ENCODE measurements at places on chromosomes 4 and X. TPM values are rescaled to one million over a fixed set of nuclear protein-coding genes. Genes with fewer than 3 reads are reported as not detected.

GRCh38 chr4:169195032-169195431, 75.7 kb downstream of the SH3RF1 start:
- no peak for DNase-seq

DNA sequence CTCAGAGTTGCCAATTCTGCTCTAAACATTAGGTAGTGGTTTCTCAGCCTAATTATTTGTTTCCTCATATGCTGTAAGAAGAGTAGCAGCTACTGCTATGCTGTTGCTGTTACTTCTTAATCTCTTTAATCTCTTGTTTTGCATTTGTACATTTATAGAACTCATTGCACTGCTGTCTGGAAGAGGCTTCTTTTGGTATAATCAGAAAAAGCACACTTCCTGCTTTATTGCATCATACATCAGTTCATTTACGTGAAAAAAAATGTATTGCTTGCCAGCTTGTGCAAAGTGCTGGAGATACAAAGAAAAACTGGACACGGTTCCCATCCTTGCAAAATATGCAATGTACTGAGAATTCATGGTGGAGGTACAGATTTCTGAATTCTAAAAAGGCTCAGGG, 332.0 kb downstream of the GRXCR1 start:
- no peak for DNase-seq

DNA sequence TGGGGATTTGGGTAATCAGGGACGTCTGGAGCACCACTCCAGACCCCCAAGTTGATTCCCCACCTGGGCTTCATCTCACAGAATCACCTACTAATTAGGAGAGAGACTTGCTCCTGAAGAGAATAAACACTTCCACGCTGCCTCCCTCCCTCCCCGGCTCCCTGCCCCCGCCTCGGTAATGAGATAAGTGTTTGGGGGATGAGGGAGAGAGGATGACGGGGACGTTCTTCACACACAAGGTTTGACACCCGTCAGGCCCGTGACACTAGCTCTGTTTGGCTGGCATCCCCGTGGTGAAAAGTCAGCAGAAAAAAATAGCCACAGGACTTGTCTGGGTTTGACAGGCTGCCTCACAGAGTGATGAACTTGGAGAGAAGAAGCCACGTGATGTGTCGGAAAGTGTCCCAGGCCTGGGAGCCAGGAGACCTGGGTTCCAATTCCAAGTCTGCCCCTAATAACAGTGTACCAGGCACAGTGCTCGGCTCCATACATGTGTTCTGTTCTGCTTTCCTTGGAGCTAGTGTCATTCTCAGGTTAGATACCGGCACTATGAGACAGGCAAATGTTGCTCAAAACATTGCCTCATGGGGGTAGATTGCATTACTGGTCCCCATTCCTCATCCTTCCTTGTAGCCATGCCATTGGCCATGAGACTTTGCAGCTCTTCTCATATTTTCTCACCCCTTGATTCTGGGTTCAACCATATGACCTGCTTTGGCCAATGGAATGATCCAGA, 578.0 kb downstream of the BCOR start:
- no peak for DNase-seq

Gene AFM
- total RNA-seq: not detected

Gene CSAG1
- total RNA-seq: not detected

Gene ARHGEF38
- not detected for total RNA-seq

DNA sequence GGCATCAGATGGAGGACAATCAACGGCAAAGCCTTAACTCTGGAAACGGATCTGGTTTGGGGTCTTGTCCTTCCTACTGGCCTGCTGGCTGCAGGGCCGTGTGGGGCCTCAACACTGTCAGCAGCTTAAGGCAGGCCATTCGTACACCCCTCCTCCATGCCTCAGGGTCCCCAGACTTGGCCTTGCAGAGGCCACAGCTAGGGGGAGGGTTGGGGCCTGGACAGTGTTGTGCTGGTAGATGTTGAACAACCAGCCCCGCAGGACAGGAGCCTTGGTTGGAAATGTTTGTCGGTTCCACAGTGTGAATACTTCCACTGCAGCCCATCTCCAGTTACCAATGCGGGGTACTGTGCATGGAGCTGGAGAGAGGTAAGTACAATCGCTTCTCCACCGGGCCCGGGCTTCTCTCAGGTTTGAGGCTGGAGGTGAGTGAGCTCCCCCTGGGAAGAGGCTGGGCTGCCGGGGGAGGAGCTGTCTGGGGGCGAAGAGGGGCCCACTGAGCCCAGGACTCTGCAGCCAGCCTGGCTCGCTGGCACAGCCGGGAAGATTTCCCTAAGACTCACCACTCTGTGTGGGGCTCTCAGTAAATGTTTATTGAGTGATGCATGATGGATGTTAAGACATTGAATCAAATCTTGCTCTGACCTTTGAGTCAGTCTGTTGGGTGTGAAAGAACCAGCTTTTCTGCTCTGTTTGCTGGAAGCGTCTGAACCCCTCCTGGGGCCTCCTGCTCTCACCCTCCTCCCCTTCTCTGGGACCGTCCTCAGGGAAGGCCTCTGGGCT, 19.7 kb upstream of the GPR78 start:
- DNase-seq: peak; percentile 48

Gene ERVMER34-1
- total RNA-seq: not detected

GRCh38 chr4:26065833-26066232, 151.8 kb downstream of the SMIM20 start:
- no peak for DNase-seq

DNA sequence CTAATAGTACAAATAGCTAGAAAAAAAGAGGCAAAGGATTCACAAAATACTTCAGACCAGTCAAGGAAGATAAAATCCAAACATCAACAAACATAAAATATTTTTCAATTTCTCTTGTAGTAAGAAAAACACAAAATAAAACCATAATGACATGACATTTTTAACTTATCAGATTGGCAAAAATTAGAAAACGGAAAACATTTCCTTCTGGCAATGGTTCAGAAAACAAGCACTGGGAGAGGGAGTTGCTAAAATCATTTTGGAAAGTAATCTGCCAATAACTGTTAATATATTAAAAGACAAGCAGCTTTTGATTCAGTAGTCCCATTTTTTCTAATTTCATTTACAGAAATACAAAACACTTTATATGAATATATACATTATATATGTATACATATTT, 26.1 kb downstream of the TKTL2 start:
- no peak for DNase-seq

GRCh38 chrX:12814420-12814819, 23.2 kb downstream of the PRPS2 start:
- peak; percentile 38 for DNase-seq

DNA sequence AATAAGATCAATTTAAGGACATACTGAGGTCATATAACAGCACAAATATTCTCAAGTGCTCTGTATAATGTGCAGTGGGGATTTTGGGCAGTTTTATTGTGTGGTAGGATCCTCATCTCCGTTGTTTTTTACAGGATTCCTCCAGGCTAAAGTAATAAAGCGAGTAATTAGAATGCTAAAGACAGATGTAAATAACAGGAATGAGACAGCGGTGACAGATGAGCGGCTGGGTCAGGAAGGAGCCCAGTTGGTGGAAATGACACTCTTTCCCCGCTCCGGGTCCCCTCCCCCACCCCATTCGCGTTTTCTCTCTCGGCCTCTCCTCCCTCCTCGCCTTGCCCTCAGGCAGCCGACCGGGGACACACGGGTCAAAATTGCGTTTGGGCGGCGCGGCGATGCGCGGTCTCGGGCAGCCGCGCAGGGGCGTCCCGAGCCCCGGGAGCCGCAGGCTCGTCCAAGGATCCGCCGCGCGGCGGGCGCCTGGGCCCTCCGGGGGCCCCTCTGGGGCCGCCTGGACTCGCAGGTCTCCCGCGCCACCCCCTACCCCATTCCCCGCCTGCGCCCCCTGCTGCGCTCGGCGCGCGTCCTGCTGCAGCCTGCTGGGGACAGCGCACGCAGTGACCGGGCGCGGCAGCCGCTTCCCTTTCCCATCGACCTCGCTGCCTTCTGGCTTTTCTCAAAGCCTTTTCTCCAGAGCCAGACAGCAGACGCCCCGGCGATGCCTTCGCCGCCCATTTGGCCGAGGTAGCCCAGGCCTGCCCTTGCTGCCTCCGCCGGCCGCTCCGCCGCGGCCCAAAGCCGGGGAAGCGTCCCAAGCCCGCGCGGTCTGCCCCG, 16.2 kb downstream of the POU4F2 start:
- DNase-seq: no peak

DNA sequence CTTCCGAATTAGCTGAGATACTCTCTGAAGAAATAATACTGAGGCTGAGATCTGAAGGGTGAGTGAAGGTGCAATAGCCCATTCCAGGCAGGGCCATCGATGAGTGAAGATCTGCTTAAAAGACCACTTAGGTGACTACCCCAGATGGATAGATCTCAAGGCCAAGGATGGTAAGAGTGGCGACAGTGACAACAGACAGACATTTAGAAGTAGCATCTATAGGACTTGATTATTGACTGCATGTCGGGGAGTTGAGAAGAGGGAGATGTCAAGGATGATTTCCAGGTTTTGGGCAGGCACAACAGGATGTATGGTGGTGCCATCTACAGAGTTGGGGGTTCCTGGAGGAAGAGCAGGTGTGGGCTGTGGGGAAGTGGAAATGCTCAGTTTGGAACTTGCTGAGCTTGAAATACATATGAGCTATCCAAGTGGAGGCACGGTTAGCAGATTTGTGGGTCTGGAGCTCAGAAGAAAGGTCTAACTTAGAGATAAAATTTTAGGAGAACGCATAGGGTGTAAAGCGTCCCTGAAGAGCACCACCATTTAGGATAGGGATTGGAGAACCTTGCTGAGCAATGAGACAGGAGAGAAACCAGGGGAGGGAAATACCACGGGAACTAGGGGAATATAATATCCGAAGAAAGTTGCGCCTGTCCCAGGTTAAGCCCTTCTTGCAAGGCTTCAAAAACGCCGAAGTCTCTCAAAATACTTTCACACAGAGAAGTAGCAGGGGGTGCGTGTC, 688 bp downstream of the UFSP2 start:
- no peak for DNase-seq

Gene HTRA3
- total RNA-seq: not detected

DNA sequence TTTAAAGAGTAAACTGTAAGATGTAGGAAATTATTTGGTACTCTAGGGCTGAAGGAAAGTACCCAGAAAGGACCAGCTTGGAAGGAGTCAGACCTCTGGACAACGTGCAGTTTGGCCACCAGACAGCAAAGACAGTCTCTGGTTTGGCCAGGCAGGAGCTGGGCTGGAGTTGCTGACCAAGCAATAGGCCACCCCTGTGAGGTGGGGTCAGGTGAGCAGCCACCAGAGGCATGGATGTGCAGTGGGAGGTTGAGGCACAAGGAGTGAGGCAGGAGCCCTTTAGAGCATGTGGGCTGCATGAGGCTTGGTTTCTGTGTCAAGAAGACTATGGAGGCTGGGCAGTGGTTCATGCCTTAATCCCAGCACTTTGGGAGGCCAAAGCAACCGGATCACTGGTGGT, 17.7 kb upstream of the MRFAP1 start:
- DNase-seq: no peak

- DNase-seq: no peak
These were observed 136.8 kb downstream of the RAPGEF2 start for GRCh38 chr4:159239629-159240028.

DNA sequence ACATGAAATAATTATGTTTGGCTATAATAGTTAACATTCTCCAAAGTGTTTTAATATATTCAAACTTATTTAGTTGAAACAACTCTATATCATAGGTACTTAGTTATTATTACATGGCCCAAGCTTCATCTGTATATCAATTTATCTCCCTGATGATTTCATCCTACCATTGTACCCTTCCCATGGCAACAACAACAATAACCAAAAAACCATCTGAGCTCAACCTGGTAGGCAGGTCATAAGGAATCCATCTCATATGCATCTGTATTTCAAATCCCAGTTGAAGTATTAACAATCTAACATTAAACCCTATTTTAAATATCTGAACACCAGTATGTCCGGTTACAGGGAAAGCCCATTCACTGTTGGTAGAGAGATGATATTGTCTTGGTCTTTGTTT, 33.1 kb upstream of the SLC7A11 start:
- DNase-seq: no peak

- DNase-seq: no peak
These were observed 2661.6 kb downstream of the PCDH7 start for GRCh38 chr4:33381816-33382215.

- no peak for DNase-seq
These were observed 243.4 kb downstream of the ARHGAP10 start for GRCh38 chr4:147975325-147975724.

DNA sequence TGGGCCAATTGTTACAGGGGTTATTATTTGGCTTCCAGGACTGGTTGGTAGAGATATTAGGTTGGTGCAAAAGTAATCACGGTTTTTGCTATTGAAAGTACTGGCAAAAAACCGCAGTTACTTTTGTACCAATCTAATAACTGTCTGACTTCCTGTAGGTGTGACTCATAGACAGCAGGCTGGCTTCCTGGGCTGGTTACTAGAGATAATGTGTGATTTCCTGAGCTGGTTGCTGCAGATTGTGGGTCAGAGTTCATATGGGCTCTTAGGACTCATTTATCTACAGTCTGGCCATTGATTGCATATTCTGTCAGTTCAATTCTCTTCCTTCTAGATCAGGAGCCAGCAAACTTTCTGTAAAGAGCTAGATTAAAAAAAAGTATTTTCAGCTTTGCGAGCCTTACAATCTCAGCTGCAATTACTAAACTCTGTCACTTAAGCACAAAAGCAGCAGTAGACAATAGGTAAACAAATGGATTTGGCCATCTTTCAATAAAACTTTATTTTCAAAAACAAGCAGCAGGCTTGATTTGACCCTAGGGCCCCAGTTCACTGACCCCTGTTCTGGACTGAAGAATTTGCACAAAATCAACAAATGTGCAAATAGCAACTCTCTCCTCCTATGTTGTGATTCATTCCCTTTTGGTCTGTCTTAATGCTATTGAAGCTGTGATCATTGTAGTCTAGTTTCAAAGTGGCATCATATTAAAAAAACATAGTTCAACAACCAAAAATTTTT, 50.8 kb upstream of the BOD1L1 start:
- no peak for DNase-seq

Gene DHX15
- total RNA-seq: 112 TPM

GRCh38 chr4:185384930-185385331, 10.8 kb downstream of the LRP2BP start:
- no peak for DNase-seq

DNA sequence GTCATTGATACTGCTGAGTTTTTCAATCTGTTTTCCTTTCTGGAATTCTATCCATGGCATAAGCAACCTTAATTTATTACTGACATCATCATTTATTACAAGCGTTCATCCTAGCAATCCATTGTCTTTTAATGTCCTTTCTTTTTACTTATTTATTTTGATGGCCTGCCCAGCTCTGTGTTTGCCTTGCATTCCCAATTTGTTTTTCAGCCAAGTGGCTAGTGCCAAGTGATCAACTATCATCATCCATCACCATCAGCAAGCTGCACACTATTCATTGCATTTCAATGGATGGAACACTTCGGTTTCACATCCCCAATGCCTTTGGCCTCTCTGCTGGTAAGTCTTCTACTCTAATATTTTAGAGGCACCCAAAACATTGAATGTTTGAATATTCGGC, 831.7 kb upstream of the EPHA5 start:
- DNase-seq: no peak

GRCh38 chr4:100728861-100729260, 211.0 kb upstream of the EMCN start:
- no peak for DNase-seq

Gene ENPEP
- total RNA-seq: 12.7 TPM

Gene S100G
- total RNA-seq: not detected
